ENCODE measurements at places on chromosomes 16 and 17. TPM values are rescaled to one million over a fixed set of nuclear protein-coding genes. Genes with fewer than 3 reads are reported as not detected.

Gene ANKS4B
- not detected for total RNA-seq

Gene ARHGAP44
- 1.8 TPM for total RNA-seq

Gene SYNGR2
- total RNA-seq: 59.3 TPM

Gene CD68
- total RNA-seq: 12.1 TPM

Gene MT3
- not detected for total RNA-seq

Gene TMEM204
- 1.6 TPM for total RNA-seq

Gene CMTM3
- total RNA-seq: 157 TPM

Gene TLCD3B
- total RNA-seq: 0.13 TPM

Gene SPATA22
- 0.38 TPM for total RNA-seq

Gene GPR142
- not detected for total RNA-seq

Gene PRAC1
- total RNA-seq: not detected

Gene TVP23B
- 15.5 TPM for total RNA-seq

Gene DPEP3
- not detected for total RNA-seq

Gene SYCE1L
- 2.0 TPM for total RNA-seq

Gene SLC5A10
- total RNA-seq: not detected

Gene ASPA
- total RNA-seq: not detected

Gene BRICD5
- total RNA-seq: 3.8 TPM

Gene MT2A
- total RNA-seq: 2,036 TPM

Gene HBA2
- not detected for total RNA-seq

Gene NRN1L
- 1.5 TPM for total RNA-seq

Gene RAB40B
- 10.6 TPM for total RNA-seq

Gene KRT33A
- not detected for total RNA-seq

Gene UMOD
- total RNA-seq: not detected

Gene FOXJ1
- 5.8 TPM for total RNA-seq

Gene TP53TG3C
- not detected for total RNA-seq

Gene KREMEN2
- total RNA-seq: 0.81 TPM

Gene DNAAF8
- 0.81 TPM for total RNA-seq

Gene PTX4
- total RNA-seq: not detected

Gene OR3A3
- total RNA-seq: not detected

Gene GJC1
- total RNA-seq: 21.4 TPM

Gene CHST4
- not detected for total RNA-seq

Gene TMEM238L
- not detected for total RNA-seq

Gene SLC13A5
- 0.89 TPM for total RNA-seq

Gene MMP25
- 0.13 TPM for total RNA-seq

Gene ITGA2B
- 0.13 TPM for total RNA-seq

Gene SKAP1
- total RNA-seq: 0.33 TPM

Gene P2RX1
- total RNA-seq: not detected

Gene TBC1D28
- not detected for total RNA-seq

Gene MAZ
- total RNA-seq: 482 TPM

Gene ABCC1
- total RNA-seq: 43.4 TPM

Gene GSDMA
- not detected for total RNA-seq

Gene EPN3
- total RNA-seq: 0.76 TPM

Gene DOC2A
- 0.76 TPM for total RNA-seq

Gene TMC8
- under 0.01 TPM for total RNA-seq

Gene KRTAP4-5
- not detected for total RNA-seq

Gene TBC1D3C
- total RNA-seq: 2.7 TPM

Gene MLLT6
- total RNA-seq: 23.1 TPM

Gene TMEM92
- total RNA-seq: 11.0 TPM

Gene MFAP4
- 0.33 TPM for total RNA-seq

Gene CCL7
- total RNA-seq: not detected

Gene CD300E
- total RNA-seq: not detected

Data from mesangial cell (primary cell).